ENCODE measurements at places on chromosomes 7 and 10.
A peak's percentile ranks its signal among the peaks of the same experiment; 100 is the strongest.

- H3K4me3 ChIP-seq = no peak overlapping the region
- H3K27ac ChIP-seq = no peak overlapping the region
- no peaks in the 10 kb centered on the region for H3K36me3 ChIP-seq
- DNase-seq = no peak
Measured at GRCh38 chr10:71084061-71084817, 128.1 kb upstream of the UNC5B start.

GRCh38 chr10:20744821-20745220, 152.3 kb downstream of the NEBL start:
- no peaks in the 10 kb centered on the region for H3K4me1 ChIP-seq
- no peak overlapping the region for H3K27ac ChIP-seq
- H3K27me3 ChIP-seq = no peaks in the 10 kb centered on the region
- H3K4me3 ChIP-seq = no peak overlapping the region
- H3K36me3 ChIP-seq = no peaks in the 10 kb centered on the region

GRCh38 chr10:4199196-4199595, 414.2 kb upstream of the KLF6 start:
- no peak overlapping the region for H3K4me3 ChIP-seq
- H3K4me1 ChIP-seq = no peaks in the 10 kb centered on the region
- no peak overlapping the region for H3K27ac ChIP-seq
- DNase-seq = no peak

- peaks cover 20% of the 10 kb centered on the region for H3K4me1 ChIP-seq
- peaks cover 36% of the 10 kb centered on the region for H3K36me3 ChIP-seq
- no peaks in the 10 kb centered on the region for H3K27me3 ChIP-seq
- no peak overlapping the region for H3K4me3 ChIP-seq
- no peak overlapping the region for H3K27ac ChIP-seq
Measured at GRCh38 chr7:38222481-38223096, 44.5 kb downstream of the STARD3NL start.

DNA sequence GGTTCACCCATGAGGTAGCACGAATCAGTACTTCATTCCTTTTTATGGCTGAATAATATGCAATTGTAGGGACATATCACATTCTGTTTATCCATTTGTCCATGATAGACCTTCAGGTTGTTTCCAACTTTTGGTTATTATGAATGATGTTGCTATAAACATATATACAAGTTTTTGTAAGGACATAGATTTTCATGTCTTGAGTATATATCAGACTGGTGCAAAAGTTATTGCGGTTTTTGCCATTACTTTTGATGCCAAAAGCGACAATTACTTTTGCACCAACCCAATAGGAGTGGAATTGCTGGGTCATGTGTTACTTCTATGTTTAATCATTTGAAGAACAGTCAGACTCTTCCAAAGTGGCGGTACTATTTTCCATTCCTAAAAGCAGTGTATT, 361.5 kb downstream of the RPS24 start:
- no peak overlapping the region for H3K27ac ChIP-seq
- no peak for DNase-seq
- no peaks in the 10 kb centered on the region for H3K36me3 ChIP-seq
- no peak overlapping the region for H3K4me3 ChIP-seq
- peaks cover 5% of the 10 kb centered on the region for H3K27me3 ChIP-seq

DNA sequence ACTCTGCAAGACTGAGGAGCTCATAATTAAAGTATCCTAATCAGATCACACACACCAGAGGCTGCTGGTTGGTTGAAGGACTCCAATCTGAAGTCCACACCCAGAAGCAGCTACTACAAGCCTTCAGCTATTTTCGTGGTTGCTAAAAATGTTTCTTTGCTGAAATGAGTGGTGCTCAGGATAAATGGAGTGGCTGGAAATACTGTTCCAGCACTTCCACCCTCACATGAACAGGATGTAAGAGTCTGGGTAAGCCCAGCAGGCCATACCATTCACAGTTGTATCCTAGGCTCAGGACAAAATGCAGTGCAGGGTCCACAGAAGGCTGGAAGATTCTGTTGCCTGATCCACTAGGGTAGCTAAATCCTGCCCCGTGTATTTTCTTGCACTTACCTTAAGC, 34.1 kb downstream of the AFAP1L2 start:
- H3K36me3 ChIP-seq = no peaks in the 10 kb centered on the region
- DNase-seq = no peak
- H3K27ac ChIP-seq = no peak overlapping the region
- peaks cover 5% of the 10 kb centered on the region for H3K4me1 ChIP-seq
- peaks cover 4% of the 10 kb centered on the region for H3K27me3 ChIP-seq
- H3K4me3 ChIP-seq = no peak overlapping the region

DNA sequence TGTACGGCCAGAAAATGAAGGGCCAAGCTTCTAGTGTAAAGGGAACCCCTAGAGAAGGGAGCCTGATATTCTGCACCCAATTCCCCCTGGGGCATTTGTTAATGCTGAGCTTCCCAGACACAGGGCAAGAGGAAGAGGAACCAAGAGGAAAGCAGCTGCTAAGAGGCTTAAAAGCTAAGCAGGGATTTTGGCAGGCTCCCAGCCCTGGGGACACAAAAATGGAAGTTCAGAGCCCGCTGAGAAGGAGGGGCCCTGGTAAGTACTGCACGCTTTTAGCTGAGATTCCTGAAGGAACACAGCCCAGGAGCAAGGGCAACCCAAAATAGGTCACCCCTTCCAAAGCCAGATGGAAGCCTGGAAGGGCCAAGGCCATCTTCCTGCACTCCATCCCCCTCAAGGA, 387.3 kb upstream of the MGMT start:
- peaks cover 6% of the 10 kb centered on the region for H3K4me1 ChIP-seq
- H3K27ac ChIP-seq = no peak overlapping the region
- peaks cover 14% of the 10 kb centered on the region for H3K27me3 ChIP-seq

GRCh38 chr7:1666823-1667565, 3.1 kb upstream of the ELFN1 start:
- DNase-seq = peak; percentile 19
- no peak overlapping the region for H3K27ac ChIP-seq
- H3K4me3 ChIP-seq = peak overlapping the region; percentile 41

DNA sequence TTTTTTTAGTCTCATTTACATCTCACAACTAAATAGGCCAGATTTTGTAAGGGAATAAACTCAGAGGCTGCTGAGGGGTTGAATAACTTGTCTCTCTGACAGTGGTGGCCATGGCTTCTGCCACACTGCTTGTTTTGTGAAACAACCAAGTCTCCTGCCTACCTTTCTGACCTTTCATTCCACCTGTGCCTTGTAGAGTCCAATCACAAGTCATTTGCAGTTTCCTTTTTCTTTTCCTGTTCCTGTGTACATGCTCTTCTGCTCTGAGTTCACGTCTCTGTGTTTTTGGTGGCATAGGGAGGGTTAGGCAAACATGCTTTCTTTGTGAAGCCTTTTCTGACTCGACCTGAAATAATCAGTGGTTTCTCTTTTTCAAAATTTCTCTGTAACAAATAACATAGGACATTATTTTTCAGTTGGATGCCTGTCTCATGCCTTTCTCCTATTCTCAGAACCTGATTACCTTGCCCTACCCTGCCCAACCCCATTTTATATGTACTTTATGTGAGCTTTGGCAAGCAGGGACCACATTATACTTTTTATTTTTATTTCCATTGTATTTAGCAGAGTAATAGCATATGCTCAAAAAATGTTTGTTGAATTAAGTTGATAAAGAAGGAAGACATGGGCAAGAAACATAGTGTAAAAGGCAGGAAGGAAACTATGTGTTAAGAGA, 81.7 kb downstream of the HDAC9 start:
- no peaks in the 10 kb centered on the region for H3K27me3 ChIP-seq
- no peak overlapping the region for H3K4me3 ChIP-seq
- DNase-seq = no peak
- no peaks in the 10 kb centered on the region for H3K36me3 ChIP-seq
- H3K27ac ChIP-seq = no peak overlapping the region

DNA sequence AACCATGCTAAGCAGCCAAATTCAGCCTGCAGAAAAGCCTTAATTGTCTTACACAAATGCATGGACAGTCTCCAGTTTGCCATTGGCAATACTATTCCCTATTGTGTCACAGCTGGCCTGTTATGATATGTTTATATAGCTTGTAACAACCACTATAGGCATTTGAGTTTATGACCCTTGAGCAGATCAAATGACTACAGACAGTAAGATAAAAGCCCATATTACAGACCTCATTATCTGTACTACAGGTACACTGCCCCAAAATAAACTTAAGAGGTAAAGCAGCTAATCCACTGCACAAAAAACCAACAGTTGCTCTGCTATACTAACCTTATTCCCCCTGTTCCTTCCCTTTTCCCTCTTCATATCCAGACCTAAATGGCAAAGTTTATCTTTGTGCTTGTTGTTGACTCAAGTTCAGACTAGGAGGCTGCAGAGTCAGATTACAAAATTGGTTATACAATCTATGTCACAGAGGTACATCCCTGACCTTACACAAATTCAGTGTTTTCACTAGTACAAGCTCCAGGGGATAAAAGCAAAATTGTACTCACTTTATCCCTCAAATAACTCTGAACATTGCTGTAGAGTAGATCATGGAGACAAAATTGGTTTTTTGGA, 218.4 kb downstream of the GRM8 start:
- H3K27me3 ChIP-seq = no peaks in the 10 kb centered on the region
- H3K27ac ChIP-seq = no peak overlapping the region
- no peaks in the 10 kb centered on the region for H3K36me3 ChIP-seq
- DNase-seq = no peak

DNA sequence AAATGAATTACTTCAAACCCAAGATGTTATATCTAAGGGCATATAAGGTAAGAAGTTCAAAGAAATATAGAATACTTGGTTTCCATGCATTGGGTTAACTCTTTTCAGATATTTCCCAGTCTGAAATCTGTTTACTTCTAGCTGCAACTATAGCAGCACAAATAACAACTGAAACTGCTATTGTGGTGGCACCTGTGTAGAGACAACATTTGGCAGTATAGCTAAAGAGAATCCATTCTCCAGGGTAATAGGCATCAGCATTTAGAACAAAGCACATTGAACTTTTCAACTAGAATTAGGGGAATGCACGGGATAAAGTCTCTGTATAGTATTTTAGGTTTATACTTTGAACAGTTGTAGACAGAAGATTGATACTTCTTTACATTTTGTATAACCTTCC, 19.7 kb upstream of the CALCR start:
- H3K27ac ChIP-seq = no peak overlapping the region
- H3K36me3 ChIP-seq = no peaks in the 10 kb centered on the region
- DNase-seq = no peak
- H3K27me3 ChIP-seq = no peaks in the 10 kb centered on the region
- no peaks in the 10 kb centered on the region for H3K4me1 ChIP-seq
